ENCODE measurements at places on chromosomes 12 and 14.

- DNase-seq, result no peak
These were observed 36.3 kb downstream of the PAH start for GRCh38 chr12:102880783-102881182.

DNA sequence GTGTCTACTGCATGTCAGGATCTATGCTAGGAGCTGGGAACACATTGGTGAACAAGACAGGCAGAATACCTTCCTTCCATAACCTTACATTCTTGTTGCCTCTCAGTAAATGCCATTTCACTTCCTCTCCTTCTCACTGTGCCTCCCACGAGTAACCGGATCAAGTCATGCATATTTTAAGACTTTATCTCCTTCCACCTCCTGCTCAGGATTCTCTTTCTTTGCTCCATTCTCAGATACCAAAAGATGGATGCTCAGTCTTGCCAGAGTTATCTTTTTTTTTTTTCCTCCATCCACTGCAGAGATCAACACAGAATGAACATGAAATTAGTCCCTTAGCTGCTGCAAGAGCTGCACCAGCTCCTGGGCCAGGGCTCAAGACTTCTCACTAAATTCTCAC lies 20.0 kb upstream of the APPL2 start:
- no peak for DNase-seq

GRCh38 chr12:69509308-69509736 lies 39.1 kb downstream of the FRS2 start:
- DNase-seq, result no peak

DNA sequence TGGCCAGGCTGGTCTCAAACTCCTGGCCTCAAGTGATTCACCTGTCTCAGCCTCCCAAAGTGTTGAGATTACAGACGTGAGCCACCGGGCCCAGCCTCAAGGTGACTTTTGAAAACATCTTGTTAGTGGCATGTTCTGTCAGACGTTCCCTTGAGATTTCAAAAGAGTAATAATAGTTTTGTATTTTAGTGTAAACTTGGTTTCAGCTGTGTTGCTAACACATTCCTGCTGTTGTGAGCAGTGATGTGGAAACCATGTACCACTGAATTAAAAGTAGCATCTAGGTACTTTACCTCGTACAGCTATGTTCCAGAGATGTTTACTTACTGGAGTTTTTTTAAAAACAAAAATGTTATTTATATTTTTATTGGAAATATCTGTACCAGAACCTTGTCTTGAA lies 111.3 kb downstream of the AEBP2 start:
- DNase-seq, result no peak

DNA sequence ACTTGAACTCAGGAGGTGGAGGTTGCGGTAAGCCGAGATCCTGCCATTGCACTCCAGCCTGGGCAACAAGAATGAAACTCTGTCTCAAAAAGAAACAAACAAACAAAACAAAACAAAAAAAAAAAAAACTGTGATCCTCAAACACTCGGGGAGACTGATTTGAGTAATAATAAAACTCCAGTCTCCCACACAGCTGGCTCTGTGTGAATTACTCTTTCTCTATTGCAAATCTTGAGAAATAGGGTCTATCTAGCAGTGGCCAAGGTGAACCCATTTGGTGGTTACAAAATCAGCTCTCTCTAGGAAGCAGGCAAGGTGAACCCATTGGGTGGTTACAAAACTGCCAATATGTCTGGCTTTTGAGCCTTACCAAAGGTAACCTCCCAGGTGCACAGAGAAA lies 6.0 kb upstream of the ACOT6 start:
- no peak for DNase-seq

DNA sequence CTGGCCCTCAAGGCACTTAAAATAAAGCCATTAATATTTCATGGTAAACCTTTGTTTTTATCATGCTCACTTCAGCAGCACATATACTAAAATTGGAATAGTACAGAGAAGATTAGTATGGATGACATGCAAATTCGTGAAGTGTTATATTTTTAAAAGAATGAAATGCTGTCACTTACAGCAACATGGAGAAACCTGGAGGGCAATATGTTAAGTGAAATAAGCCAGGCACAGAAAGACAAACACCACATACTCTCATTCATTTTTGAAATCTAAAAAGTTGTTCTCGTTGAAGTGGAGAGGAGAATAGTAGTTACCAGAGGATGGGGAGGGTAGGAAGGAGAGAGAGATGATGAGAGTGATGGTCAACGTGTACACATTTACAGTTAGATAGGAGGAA lies 45.4 kb upstream of the ATP2B1 start:
- no peak for DNase-seq

GRCh38 chr12:32353540-32353939 lies 45.8 kb upstream of the FGD4 start:
- DNase-seq, result no peak

GRCh38 chr12:7581046-7581445 lies 77.5 kb upstream of the CD163 start:
- DNase-seq, result no peak

DNA sequence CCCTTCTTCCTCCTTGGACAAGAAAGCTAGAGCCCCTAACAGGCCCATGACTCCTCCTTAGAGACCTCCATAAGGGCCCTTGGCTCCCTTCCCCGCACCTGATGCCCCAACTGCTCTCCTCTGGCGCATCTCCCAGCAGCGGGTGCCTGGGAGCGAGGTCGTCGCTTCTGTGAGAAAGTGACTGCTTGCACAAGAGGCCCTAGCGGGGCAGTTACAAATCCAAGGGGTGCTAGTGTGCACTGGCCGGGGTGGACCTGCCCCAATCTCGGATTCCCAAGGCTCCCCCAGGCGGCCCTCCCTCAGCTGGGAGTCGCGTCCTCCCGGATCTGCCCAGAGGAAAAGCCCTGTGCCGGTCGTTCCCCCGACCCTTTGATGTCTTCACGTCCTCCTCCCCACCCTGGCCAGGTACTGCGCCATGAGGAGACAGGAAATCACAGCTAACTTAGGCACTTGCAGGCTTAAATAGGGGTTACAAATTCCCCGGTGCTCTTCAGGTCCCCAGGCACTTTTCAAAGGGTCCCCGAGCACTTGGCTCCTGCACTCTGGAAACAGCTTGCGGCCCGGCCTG lies 2.8 kb downstream of the NKX2-8 start:
- no peak for DNase-seq

DNA sequence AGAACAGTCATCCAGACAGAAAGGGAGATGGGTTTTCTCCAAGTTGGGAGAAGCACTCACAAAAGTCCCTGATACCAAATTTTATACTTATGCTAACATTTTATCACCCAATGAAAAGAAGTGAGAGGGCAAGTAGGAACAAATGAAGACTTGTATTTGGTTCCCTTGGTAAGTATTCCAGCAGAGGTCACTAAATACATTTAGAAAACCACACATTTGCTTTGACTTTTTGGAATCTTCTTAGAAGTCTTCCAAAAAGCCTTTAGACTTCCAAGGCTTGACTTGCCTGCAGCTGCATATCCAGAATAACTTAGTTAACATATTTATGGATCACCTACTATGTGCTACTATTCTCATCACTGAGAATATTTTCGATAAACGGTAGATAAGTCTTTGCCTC lies 3.1 kb upstream of the GYS2 start:
- no peak for DNase-seq

DNA sequence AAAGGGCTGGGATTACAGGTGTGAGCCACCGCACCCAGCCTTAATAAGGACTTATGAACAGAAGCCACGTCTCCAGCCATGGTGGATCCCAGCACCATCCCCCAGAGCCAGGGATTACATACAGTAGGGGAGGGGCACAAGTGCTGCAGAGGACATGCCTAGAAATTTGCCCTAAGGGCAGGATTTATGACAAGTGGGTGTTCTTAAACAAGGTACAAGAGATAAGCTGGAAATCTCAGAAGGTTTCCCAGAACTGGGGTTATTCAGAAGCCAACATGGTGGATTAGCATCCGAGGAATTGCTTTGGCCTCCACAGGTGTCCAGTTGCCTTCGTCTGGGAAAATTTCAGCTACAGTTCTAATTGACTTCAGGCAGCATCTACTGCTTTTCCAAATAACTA lies 114.4 kb upstream of the EGLN3 start:
- no peak for DNase-seq

- no peak for DNase-seq
These were observed 921 bp downstream of the DEPDC4 start for GRCh38 chr12:100265732-100266584.

DNA sequence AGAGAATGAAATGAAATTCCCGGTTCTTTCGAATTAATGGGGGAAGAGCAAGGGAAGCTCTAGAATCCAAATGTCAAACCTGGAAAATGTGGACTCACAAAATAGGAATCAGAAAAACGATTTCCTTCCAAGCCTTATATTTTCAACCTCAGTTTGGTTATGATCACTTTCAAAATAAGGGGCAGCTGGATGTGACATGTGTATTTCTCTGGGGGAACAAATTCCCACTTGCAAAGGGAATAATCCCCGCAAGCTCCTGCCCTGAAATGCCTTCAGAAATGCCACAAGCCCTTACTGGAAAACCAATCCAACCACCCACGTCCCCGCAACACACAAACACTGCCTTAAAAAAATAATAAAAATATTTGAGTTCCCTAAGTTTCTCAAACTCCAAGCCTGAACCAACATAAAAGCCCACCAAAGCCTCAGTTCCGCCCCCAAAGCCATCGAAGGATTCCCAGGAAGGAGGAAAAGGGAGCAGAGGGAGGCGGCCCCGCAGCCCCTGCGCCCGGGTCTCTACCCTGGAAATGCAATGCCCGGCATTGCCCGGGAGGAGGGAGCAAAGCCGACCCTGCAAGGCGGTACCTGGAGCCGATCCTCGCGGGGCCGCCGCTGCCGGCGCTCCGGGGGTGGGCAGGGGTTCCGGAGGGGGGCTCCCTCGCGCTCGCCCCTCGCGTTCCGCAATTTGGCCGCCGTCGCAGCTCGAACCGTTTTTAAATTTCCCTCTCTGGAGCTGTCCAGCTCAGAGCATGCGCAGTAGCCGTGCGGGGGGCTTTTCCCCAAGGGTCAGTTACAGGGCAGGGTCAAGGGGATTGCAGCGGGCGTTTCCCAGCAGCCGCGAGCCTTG lies at the start of gene FOXN4:
Gene FOXN4 (minus strand): TSS at position 751 of the 847 bp plus-strand sequence. CDS start 963 bp downstream, outside the sequence.
- DNase-seq, result no peak

DNA sequence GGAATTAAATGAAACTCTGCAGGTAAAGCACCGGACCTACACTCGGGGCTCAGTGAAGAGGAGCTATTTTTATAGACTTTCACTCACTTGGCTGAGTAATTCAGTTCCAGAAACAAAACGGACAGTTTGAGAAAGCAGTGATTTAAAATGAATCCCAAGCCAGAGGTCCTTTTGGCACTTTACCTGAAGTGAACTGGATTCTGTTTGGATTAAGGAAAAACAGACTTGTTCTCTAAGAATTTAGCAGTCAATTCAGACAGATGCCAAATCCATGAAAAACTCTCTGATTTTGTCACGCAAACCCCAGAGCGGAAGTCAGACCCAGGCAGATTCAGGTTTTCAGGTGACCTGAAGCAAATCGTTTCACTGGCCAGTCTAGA lies 4.9 kb upstream of the VASH1 start:
- DNase-seq, result no peak

DNA sequence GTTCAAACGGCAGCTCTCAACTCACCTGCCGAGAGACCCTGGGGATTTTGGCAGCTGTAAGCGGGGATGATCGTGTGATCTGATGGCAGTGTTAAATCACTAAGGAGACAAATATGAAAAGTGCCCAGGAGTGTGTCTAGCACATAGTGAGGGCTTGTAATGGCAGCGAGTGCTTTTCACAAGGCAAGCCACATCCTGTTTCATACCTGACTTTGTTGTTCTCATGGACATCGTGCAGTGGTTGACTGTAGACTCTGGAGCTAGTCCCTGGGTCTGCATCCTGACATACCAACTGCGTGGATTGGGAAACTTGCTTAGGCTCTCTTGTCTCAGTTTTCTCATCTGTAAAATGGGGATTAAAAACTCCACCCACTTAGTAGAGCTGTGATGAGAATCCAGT lies 148.5 kb downstream of the VRK1 start:
- no peak for DNase-seq

Measured in stimulated activated CD8-positive, alpha-beta memory T cell treated with anti-CD3 and anti-CD28 coated beads, Interleukin-4, amount 100 ng/mL, for 1 hour (primary cell).